A549 treated with dexamethasone at 1 μM for 4 hours (cell line): ENCODE measurements at places on chromosomes 5 and 9. TPM values are rescaled to one million over a fixed set of nuclear protein-coding genes. Genes with fewer than 3 reads are reported as not detected.

SLC36A3 gene
- not detected in 5 replicates for total RNA-seq

CDH10 gene
- total RNA-seq: 0.08 to 0.18 TPM (median 0.14 TPM) in 5 replicates

LCN1 gene
- 0.14 to 0.30 TPM (median 0.21 TPM) in 4 of 5 replicates, not detected in the other for total RNA-seq

SLC1A3 gene
- total RNA-seq: 0.06 to 0.33 TPM (median 0.08 TPM) in 5 replicates

RAD23B gene
- total RNA-seq: 87.4 to 136 TPM (median 129 TPM) in 5 replicates

TPPP gene
- total RNA-seq: 5.4 to 9.8 TPM (median 8.1 TPM) in 5 replicates

NUDT12 gene
- total RNA-seq: 1.4 to 1.9 TPM (median 1.6 TPM) in 5 replicates

UBAP2 gene
- 33.9 to 54.6 TPM (median 52.5 TPM) in 5 replicates for total RNA-seq

FGD3 gene
- 0.15 to 0.21 TPM (median 0.15 TPM) in 5 replicates for total RNA-seq

BRINP1 gene
- 0.11 to 0.39 TPM (median 0.20 TPM) in 5 replicates for total RNA-seq

FAM53C gene
- 17.4 to 21.1 TPM (median 19.6 TPM) in 5 replicates for total RNA-seq

TERT gene
- total RNA-seq: 1.5 to 2.9 TPM (median 2.5 TPM) in 5 replicates

TAF7 gene
- total RNA-seq: 61.8 to 74.9 TPM (median 70.3 TPM) in 5 replicates

SOX30 gene
- 0.06 to 0.14 TPM (median 0.08 TPM) in 3 of 5 replicates, not detected in the others for total RNA-seq

PCDHGA9 gene
- total RNA-seq: 0.04 to 0.07 TPM (median 0.05 TPM) in 4 of 5 replicates, not detected in the other

RLN1 gene
- total RNA-seq: not detected in 5 replicates

SPRY4 gene
- total RNA-seq: 8.0 to 12.5 TPM (median 10.3 TPM) in 5 replicates

DCAF12 gene
- total RNA-seq: 34.8 to 44.8 TPM (median 41.4 TPM) in 5 replicates

TMEFF1 gene
- 0.59 to 1.3 TPM (median 0.95 TPM) in 5 replicates for total RNA-seq

SLC25A2 gene
- not detected in 5 replicates for total RNA-seq
